ENCODE measurements at places on chromosomes 1 and 21.

GRCh38 chr1:230091473-230092231 lies 24.6 kb downstream of the GALNT2 start:
- no peak for DNase-seq

- no peak for DNase-seq
Observed at GRCh38 chr21:18023157-18023556, 204.0 kb upstream of the C21orf91 start.

DNA sequence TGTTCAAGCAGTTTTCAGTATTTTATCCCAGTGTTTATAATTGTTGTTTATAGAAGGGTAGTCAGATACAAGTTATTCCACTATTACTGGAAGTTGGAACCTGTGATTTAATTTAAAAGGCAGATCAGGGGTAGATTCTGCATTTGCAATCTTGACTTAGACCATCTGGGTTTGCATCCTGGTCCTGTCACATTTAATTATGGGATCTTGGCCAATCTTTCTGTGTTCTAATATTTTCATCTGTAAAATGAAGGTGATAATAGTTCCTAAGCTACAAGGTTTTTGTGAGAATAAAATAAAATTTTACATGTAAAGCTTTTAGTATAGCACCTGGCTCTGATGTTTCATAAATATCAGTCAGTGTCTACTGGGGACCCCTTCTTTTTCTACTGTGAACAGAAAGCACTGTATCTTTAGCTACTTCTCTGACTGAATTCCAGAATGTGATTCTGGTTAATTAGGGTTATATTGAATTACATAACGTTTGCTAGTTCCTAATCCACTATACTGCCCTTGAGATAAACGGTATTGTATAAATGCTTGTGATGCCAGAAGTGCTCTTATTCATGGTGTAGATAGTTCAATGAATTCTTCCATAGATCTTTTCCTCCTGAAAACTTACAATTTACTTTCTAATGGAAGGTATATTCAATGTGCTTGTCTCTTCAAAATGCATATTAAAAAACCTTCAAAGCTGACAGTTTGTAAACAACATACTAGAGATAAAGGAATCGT lies 131.0 kb downstream of the KCNK1 start:
- DNase-seq: no peak

DNA sequence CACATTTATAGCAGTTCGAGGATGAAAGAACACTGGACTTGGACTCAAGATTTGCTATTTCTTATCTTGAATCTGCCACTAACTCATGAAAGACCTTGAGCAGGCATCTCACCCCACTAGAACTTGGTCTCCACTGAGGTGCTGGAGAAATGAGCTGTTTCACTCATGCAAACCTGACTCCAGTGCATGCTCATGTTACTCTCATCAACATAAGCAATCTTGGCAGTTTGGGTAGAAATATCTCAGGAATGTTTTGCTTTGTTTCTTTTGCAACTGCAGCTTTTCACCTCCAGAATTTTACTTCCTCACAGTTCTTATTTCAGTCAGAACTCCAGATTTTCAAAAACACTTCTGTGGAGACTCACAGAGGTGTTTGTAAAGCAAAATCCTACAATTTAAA lies 46.2 kb upstream of the DAB1 start:
- no peak for DNase-seq

- DNase-seq: no peak
Observed at GRCh38 chr1:178019622-178020021, 49.8 kb upstream of the SEC16B start.

- no peak for DNase-seq
Observed at GRCh38 chr1:171248841-171249240, 547 bp downstream of the FMO1 start.

DNA sequence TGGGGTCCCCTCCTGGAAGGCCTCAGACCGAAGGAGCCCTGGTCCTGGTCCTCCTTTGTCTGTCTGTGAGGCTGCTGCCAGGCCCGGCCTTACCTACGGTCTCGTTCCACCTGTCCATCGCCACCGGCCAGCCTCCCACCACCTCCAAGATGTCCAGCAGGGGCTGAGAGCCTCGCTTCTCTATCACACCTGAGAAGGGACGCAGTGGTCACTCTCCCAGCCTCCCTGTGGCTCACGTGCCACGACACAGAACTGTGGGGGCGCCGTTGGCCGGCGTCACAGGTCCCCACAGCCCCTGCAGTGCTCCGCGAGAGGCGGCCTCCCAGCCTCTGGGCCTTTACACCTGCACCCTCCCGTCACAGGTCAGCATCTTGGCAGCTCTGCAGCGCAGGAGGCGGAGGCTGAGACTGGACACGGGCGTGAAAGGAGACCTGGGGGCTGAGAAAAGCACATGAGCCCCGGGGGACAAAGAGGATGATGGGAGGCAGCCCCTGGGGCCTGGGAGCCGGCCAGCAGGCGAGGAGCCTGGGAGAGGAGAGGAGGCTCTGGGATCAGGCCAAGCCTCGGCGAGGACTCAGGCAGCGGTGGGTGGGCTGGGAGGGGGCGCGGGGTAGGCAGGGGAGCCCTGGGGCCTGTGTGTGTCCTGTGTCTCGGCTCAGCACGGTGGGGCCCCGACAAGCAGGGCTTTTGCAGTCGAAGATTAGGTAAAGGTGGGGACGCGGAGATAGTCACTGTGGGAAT lies 20.5 kb downstream of the PRXL2B start:
- DNase-seq: no peak

DNA sequence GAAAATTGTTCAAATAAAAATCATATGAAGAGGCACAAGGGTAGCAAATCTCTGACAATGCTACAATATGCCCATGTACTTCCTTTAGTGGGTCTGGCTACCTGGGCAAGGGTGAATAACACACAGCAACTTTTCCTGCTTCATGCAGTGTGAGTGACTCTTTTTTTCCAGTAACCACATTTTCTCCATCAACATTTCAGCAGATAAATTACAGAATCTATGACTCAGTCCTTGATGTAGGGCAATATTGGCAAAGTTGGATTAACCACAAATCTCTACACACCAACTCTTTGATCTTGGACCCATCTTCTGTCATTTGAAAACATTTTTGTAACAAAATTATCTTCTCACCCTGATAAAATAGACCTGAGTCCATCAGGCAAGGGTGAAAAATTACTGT lies 31.7 kb downstream of the ERICH3 start:
- no peak for DNase-seq

DNA sequence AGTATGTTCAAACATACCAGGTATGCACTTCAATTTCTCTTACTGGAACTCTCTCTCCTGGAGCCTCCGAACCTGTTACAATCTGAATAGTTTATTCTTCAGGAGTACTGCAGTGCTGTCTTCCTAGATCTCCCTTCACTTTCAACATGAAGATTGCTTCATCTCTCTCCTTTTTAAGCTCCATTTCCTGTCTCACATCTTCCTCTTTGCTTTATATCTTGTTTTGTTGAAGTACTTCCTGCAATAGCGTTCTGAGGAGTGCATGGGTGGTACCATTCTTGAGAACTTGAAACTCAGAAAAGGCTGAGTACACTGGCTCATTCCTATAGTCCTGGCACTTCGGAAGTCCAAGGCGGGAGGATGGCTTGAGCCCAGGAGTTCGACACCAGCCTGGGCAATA lies 15.7 kb upstream of the C1orf146 start:
- DNase-seq: no peak

GRCh38 chr1:17706445-17706844 lies 48.7 kb upstream of the ACTL8 start:
- no peak for DNase-seq

DNA sequence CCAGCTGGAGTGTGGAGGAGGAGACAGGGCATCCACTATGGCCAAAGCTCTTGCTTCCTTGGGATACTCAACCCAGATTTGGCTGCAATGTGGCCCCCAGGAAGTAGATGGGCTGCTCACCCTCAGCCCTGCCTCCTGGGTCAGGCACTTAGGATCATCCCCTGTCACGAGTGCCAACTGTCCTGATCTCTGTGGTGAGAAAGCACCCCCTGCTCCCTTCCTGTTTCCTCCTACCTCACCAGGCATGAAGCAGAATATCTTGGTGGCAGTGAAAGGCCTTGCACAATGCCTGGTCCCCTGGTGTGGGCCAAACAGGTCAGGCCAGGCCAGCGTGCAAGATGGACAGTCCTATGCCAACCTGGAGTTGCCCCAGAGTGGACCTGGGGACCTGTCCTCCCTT lies 211.7 kb downstream of the GRIK3 start:
- no peak for DNase-seq

DNA sequence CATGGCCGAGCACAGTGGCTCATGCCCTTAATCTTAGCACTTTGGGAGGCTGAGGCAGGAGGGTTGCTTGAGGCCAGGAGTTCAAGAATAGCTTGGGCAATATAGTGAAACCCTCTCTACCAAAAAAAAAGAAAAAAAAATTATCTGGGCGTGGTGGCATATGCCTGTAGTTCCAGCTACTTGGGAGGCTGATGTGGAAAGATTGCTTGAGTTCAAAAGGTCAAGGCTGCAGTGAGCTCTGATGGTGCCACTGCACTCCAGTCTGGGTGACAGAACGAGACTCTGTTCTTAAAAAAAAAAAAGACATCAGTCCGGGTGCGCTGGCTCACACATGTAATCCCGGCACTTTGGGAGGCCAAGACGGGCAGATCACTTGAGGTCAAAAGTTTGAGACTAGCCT lies 251.2 kb upstream of the CACYBP start:
- no peak for DNase-seq

DNA sequence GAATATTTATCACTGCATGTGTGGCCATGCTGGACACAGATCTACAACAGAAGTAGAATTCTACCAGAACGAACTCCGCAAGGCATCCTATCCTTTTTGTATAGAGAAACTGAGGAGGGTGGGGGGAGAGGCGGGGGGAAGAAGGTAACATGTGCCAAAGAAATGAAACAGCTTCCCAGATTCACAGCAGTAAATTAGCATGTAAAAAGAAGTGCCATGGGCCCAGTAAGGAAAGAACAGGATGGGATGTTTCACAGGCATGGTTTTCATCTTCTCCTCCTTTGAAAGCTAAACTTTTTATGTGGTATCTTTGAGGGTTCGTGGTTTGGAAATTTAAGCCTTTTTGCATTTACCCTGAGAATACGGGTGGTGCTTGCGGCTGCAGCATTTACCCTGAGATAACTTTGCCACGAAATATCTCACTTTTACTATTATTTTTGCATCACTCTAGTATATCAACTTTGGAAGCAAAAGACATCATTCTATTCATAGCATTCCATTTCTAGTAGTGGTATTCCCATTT lies 168.9 kb downstream of the TPR start:
- DNase-seq: no peak

DNA sequence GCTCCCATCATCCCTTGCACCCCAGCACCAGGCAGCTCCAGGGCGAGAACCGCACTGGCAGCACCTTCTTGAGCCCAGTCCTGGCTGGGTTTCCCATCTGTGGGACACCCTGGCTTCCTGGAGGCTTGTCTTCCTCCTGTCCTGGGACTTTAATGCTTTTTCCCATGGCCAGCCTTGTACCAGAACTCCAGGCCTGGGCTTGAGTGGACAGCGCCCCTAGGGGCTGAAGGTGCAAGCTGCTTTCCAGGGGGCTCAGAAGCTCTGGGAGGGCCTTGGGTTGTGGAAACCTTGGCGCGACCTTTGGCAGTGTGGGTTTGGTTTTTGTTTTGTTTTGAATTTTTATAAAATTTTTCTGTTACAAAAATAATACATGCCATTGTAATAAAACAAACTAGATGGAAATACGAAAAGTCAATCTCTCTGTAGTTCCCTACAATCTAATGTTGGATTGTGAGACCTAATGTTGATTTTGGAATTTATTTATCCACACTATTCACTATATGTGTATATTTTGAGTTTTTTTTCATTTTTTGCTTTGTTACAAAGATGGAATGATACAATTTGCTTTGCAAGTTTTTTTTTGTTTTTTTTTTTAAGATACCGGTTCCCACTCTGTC lies 33.8 kb upstream of the RPL11 start:
- no peak for DNase-seq

DNA sequence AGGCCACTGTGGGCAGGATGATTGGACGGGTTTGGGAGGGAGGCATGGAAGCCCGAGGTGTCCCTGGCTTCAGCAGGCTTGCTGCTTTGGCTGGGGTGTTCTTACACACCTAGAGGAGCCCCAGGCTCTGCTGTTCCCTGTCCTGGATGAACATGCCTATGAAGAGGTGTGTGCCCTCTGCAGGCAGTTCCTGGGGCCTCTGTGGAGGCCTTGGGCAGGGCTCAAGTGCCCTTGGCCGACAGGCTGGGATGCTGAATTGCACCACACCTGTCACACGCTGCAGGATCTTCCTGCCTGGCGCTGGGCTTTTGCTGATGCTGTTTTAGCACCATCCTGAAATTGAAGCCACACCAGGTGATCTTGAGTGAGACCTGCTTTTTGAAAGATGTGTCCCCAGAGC lies 415.0 kb upstream of the VAMP3 start:
- DNase-seq: no peak

- DNase-seq: no peak
Observed at GRCh38 chr1:170700842-170701615, 37.1 kb downstream of the PRRX1 start.

DNA sequence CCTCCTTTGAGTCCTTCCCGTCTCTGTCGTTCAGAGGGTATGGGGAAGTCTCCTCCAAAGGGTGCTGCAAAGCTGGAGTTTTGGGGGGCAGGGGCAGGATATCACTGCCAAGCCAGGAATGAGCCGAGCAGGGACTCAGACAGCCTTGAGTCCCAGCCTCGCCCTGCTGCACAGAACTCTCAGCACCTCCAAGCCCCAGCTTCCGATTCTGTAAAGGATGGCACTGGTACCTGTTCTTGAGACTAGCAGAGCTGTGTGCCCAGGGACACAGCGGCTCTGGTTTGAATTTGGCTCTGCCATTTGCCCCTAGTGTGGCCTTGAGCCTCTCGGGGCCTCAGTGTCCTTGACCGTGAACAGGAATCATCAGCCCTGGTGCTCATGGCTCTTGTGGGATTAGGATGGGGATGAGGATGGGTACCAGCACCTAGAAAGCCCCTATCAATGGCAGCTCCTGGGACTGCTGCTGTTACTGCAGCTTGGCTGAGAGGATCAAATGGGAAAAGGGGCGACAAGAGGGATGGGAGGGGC lies 1.5 kb upstream of the FBLIM1 start:
- DNase-seq: no peak

GRCh38 chr1:157585984-157586383 lies 11.9 kb downstream of the FCRL4 start:
- no peak for DNase-seq

GRCh38 chr1:162956922-162957321 lies 95.9 kb upstream of the CCDC190 start:
- no peak for DNase-seq

DNA sequence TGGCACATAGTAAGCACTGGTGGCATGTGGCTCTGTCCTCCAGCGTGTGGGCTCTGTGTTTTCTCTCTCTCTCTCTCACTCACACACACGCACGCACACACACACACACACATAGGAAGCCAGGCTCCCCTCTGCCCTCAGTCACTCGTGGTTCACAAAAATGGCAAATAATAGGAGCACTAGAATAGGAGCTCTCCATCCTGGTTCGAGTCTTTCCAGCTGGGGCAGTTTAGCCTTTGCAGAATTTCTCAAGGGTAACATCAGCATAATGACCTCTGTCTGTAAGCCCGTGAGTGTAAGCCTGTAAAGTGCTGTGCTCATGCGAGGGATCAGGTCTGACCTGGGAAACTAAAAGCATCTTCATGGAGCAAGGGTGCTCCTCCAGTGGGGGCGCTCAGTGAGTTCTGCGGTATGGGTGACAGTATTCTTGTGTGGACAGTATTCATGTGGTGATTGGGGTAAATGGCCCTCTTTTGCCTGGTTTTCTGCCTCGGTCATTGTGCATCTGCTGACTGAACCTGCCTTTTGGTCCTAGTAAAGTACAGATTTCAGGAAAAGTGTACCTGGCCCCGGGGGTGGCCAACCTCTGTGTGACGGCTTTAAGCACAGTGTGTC lies 842 bp upstream of the ZC3H12A start:
- DNase-seq: no peak

Measured in activated naive CD4-positive, alpha-beta T cell (primary cell).